ENCODE measurements at places on chromosomes 13 and 19.
A peak's percentile ranks its signal among the peaks of the same experiment; 100 is the strongest.

- no peak for DNase-seq
These were observed 437 bp downstream of the SUCLA2 start for GRCh38 chr13:48000559-48001113.

- DNase-seq = peak; percentile 78
These were observed 1.3 kb upstream of the BSG start for GRCh38 chr19:570937-571565.

- no peak for DNase-seq
These were observed 35.7 kb downstream of the TMEM255B start for GRCh38 chr13:113794764-113795173.

GRCh38 chr13:113559901-113560644, 24.5 kb upstream of the TFDP1 start:
- DNase-seq = no peak

DNA sequence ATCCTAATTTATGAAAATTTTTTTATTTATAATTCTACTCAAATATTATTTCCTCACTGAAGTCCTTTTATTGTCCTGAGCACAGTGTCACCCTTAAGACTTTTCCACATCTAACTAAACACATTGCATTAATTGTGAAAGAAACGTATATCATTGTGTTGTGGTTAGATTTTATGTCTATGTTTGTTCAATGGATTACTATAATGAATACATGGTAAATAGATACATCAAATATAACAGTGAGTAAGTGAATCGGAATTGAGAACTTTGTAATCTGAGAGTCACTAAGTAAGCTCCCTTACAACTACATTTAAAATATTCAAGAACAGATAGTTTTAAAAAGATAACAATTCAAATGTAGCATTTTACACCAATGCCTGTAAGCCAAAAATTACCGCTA, 417.6 kb upstream of the PCDH20 start:
- DNase-seq = no peak

DNA sequence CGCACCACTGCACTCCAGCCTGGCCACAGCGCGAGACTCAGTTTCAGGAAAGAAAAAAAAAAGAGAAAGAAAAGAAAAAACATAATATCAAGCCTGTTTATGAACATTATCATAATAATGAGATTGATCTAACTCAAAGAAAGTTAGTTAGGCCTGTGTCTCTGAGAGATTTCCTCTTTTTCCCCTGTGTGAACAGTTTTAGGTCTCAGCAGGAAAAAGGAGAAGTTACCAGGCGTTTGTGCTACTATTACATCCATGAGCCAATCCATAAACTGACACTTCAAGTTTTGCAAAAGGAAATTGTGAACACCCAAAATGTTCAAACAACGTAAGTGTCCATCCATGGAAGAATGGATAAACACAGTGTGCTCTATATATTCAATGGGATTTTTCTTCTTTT, 3.8 kb downstream of the TARM1 start:
- DNase-seq = no peak

GRCh38 chr13:53110181-53110580, 81.6 kb downstream of the OLFM4 start:
- no peak for DNase-seq

- peak; percentile 86 for DNase-seq
These were observed 9.3 kb downstream of the IRF2BP1 start for GRCh38 chr19:45876411-45877197.
